OCI-M1 (cell line): ENCODE measurements at places on chromosomes 4 and X.

GRCh38 chrX:129876771-129877305 lies 29.1 kb upstream of the UTP14A start:
- no peak for DNase-seq

- DNase-seq: no peak
Observed at GRCh38 chr4:67343199-67343598, 202.1 kb downstream of the CENPC start.

DNA sequence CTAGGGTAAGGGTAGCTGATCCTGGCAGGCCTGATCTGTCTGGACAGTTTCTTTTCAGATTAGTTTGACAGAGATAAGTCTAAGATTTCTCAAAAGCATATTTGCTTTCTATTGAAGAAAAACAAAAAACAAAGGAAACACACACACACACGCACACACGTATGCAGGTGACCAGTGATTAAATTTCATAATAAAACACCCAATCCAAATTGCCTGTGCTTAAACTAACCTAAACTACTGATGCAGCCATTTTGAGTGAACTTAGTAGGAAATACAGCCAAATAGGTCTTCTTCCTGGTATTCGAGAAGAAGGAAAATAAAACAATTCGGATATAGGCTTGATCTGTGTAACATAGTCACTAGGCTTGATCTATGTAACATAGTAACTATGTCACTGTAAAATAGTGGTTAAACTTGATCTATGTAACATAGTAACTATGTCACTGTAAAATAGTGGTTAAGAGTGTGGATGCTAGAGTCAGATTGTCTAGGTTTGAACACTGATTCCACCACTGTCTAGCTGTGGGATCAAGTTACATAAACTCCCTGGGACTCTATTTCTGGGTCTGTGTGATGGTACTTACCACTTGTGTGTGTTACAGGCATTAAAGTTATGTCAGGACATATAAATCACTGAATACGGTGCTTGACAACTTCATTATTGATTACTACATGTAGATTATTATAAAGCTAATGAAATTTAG lies 9.8 kb upstream of the CCNG2 start:
- no peak for DNase-seq

DNA sequence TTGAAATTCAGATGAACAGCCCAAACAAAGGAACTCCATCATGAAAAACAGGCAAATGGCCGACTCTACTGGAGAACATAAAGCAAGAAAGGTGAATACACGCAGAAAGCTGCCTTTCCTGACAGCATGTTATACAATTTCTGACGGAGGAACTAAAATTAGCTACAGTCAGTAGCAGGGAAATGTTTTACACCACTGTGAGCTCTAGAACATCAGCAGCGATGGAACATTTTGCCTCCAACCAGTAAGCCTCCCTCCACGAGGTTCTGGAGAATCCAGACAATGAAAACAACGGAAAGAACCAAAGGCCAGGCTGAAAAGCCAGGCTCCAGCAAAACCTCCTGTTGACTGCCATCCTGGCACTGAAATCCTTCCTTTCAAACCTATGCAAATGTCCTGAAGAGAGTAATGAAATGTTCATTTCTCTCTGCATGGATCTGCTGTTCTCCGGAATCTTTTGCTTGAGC lies 78.9 kb downstream of the IRF2 start:
- DNase-seq: no peak

DNA sequence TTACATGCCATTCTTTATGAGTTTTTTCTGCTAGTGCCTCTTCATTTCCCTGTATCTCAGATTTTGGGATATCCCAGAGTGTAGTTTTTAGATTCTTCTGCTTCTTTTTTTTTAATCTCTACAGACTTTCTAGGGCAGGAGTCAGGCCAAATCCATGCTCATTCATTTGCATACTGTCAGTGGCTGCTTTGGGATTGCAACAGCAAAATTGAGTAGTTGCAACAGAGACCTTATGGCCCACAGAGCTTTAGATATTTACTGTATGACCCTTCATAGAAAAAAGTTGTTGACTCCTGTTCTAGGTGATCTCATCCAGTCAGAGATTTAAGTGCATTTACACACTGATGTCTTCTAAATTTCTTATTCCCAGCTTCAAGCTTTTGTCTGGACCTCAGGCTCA lies 35.3 kb downstream of the ARFIP1 start:
- DNase-seq: no peak

- DNase-seq: peak; percentile 64
Observed at GRCh38 chr4:101236097-101236496, 111.2 kb downstream of the PPP3CA start.

DNA sequence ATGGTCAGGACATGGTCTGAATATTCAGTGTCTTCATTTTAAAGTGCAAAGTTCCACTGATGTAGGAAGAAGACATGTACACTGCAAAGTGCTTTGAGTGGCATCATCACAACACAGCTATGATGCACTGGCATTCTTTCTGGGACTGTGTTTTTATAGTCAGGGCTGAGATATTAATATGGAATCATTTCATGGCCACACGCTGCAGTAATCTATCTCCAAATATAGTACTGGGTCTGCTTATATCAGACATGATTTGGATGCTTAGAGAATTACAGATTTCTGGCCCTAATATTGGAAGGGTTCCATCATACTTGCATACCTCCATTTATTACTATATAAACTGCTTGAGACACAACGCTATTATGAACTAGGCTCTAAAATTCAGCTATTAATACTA lies 1170.9 kb downstream of the NLGN4X start:
- DNase-seq: no peak
